ENCODE measurements at places on chromosomes 6 and 20.

- H3K4me1 ChIP-seq: no peaks in the 10 kb centered on the region
- no peaks in the 10 kb centered on the region for H3K27me3 ChIP-seq
- DNase-seq: peak; percentile 47
- no peaks in the 10 kb centered on the region for H3K36me3 ChIP-seq
- H3K27ac ChIP-seq: no peak overlapping the region
- no peak overlapping the region for H3K4me3 ChIP-seq
Measured at GRCh38 chr6:50602292-50602691, 111.0 kb upstream of the TFAP2D start.

GRCh38 chr6:3784423-3784822, 32.9 kb upstream of the PXDC1 start:
- H3K27ac ChIP-seq: no peak overlapping the region
- no peaks in the 10 kb centered on the region for H3K36me3 ChIP-seq
- DNase-seq: no peak
- no peaks in the 10 kb centered on the region for H3K4me1 ChIP-seq
- no peaks in the 10 kb centered on the region for H3K27me3 ChIP-seq

GRCh38 chr6:56291302-56291917, 44.0 kb upstream of the COL21A1 start:
- no peaks in the 10 kb centered on the region for H3K4me1 ChIP-seq
- H3K36me3 ChIP-seq: no peaks in the 10 kb centered on the region
- no peak for DNase-seq
- no peak overlapping the region for H3K27ac ChIP-seq
- H3K27me3 ChIP-seq: no peaks in the 10 kb centered on the region
- no peak overlapping the region for H3K4me3 ChIP-seq

- H3K36me3 ChIP-seq: peaks cover 87% of the 10 kb centered on the region
- no peak overlapping the region for H3K4me3 ChIP-seq
- peak overlapping the region; percentile 63 for H3K27ac ChIP-seq
- H3K27me3 ChIP-seq: no peaks in the 10 kb centered on the region
Measured at GRCh38 chr20:50130995-50131394, 18.0 kb upstream of the UBE2V1 start.

DNA sequence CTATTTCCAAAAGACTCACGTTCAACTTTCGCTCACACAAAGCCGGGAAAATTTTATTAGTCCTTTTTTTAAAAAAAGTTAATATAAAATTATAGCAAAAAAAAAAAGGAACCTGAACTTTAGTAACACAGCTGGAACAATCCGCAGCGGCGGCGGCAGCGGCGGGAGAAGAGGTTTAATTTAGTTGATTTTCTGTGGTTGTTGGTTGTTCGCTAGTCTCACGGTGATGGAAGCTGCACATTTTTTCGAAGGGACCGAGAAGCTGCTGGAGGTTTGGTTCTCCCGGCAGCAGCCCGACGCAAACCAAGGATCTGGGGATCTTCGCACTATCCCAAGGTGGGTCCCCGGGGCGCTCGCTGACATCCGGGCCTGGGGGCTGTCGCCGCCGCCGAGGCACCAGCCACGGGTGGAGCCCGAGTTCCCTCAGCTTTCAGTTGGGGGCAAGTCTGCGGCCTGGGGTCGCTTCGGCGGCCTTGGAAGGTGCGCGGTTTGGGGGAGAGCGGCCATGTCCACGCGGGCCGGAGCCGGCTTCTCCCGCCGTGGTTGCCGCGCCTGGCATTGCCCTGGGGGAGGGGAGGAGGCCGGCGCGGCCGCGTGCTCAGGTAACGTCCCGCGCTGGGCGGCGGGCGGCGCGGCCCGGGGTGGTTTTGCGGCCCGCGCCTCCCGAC, 429 bp downstream of the AMD1 start:
- H3K4me3 ChIP-seq: peak overlapping the region; percentile 96
- H3K4me1 ChIP-seq: peaks cover 29% of the 10 kb centered on the region
- H3K27me3 ChIP-seq: no peaks in the 10 kb centered on the region
- DNase-seq: peak; percentile 81
- peak overlapping the region; percentile 92 for H3K27ac ChIP-seq

DNA sequence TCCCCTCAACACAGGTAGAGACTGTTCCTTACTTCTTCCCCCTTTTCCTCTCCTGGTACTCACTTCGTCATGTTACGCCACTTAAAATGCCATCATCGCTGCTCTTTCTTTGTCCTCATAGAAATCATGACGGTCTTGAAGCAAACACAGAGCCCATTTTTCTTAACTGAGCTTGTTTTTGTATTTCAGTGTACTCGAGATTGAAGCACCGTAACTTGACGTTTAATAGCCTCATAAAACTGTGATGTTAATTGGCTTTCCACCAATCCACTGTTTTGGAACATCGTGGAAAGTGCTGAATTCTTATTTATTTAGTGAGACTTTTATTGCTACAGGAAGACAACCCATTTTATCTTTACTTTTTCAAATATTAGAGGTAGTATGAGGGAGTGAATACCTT, 38.7 kb downstream of the DUSP22 start:
- peaks cover 7% of the 10 kb centered on the region for H3K36me3 ChIP-seq
- H3K27ac ChIP-seq: no peak overlapping the region

- H3K27me3 ChIP-seq: no peaks in the 10 kb centered on the region
- peak; percentile 66 for DNase-seq
- no peaks in the 10 kb centered on the region for H3K36me3 ChIP-seq
- no peak overlapping the region for H3K4me3 ChIP-seq
- no peak overlapping the region for H3K27ac ChIP-seq
Measured at GRCh38 chr6:151286214-151286613, 46.4 kb downstream of the AKAP12 start.

DNA sequence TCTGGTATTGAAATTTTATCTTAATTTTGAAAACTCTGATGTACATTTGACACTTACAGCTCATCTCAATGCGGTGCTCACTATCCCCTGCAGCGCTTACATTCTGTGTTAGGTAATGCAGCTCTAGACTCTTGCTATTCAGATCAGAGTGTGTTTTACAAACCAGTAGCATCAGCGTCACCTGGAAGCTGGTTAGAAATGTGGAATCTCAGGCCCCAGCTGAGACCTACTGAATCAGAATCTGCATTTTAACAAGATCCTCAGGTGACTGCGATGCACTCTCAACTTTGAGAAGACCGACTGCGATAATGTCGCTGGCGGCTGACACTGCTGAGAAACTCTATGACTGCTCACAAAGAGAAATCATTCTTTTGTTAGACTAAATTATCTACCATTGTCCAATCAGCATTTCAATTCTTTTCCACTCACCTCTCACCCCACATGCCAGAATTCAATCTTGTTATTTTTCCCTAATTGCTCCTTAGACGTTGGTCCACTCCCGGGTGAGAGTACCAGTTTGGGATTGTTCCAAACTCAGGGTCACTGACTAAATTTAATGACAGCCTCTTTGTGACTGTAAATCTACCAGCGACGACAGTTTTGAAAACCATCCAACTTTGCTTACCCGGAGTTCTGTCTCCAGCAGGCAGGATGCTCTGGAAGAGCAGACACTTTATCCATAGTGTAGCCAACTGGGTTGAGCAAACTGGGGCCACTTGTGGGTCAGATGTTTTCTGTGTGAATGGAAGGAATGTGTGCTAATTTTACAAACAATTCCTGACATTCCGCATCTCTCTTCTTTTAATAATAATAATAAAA, 140.1 kb upstream of the BTBD3 start:
- H3K27ac ChIP-seq: peak overlapping the region; percentile 1
- peak; percentile 35 for DNase-seq
- no peaks in the 10 kb centered on the region for H3K36me3 ChIP-seq
- no peaks in the 10 kb centered on the region for H3K27me3 ChIP-seq
- no peak overlapping the region for H3K4me3 ChIP-seq
- H3K4me1 ChIP-seq: no peaks in the 10 kb centered on the region

DNA sequence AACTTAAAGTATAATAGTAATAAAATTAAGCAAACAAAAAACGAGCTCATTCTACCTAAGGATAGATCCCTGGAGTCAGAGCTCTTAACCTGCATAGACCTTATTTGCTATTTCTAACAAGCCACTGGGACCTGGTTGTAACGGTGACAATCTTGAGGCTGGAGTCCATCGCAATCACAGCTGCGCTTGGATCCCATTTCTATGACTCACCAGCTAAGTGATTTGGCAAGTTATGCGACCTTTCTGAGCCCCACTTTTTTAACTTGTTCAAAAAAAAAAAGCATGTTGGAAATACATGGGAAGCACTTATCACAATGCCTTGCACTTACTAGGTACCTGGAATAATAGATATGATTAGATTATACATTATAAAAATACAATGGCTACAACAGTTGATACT, 389.5 kb upstream of the CDH4 start:
- H3K4me3 ChIP-seq: no peak overlapping the region
- no peak overlapping the region for H3K27ac ChIP-seq
- no peaks in the 10 kb centered on the region for H3K4me1 ChIP-seq
- no peaks in the 10 kb centered on the region for H3K27me3 ChIP-seq
- H3K36me3 ChIP-seq: no peaks in the 10 kb centered on the region

DNA sequence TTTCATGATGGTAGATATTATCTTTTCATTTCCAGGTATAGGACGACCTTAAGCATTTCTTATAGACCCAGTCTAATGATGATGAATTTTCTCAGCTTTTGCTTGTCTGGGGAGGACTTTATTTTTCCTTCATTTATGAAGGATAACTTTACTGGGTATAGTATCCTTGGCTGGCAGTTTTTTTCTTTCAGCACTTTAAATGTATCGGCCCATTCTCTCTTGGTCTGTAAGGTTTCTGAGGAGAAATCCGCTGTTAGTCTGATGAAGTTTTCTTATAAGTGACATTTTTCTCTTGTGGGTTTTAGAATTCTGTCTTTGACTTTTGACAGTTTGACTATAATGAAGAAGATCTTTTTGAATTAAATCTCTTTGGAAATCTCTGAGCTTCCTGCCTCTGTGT, 144.7 kb upstream of the SLC22A23 start:
- H3K27me3 ChIP-seq: no peaks in the 10 kb centered on the region
- H3K36me3 ChIP-seq: no peaks in the 10 kb centered on the region
- DNase-seq: no peak
- no peak overlapping the region for H3K27ac ChIP-seq

GRCh38 chr6:18115356-18115755, 7.1 kb downstream of the NHLRC1 start:
- H3K27ac ChIP-seq: no peak overlapping the region
- H3K27me3 ChIP-seq: no peaks in the 10 kb centered on the region
- no peaks in the 10 kb centered on the region for H3K36me3 ChIP-seq
- DNase-seq: no peak
- H3K4me3 ChIP-seq: no peak overlapping the region

DNA sequence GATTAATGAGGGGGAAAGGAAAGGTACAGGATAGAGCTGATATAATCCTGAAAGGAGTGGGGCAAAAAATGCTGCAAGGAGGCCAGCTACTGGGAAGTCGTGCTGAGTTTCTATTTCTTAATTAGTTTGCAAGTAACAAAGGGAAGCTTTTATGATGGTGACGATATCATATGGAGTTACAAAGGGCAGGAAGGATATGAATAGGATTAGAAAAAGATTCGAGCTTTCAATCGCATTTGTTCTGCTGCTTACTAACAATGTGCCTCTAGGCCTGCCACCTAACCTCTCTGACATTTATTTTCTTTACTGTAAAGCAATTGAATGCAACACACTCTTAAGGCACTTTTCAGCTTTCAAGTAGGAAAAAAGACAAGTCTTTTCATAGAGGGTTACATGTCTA, 219.2 kb downstream of the CLVS2 start:
- H3K36me3 ChIP-seq: no peaks in the 10 kb centered on the region
- DNase-seq: no peak
- H3K27me3 ChIP-seq: no peaks in the 10 kb centered on the region
- no peak overlapping the region for H3K4me3 ChIP-seq
- H3K4me1 ChIP-seq: no peaks in the 10 kb centered on the region

- H3K36me3 ChIP-seq: no peaks in the 10 kb centered on the region
- H3K4me3 ChIP-seq: no peak overlapping the region
- no peaks in the 10 kb centered on the region for H3K27me3 ChIP-seq
- H3K27ac ChIP-seq: no peak overlapping the region
Measured at GRCh38 chr20:58054082-58054779, 174.2 kb downstream of the ANKRD60 start.

DNA sequence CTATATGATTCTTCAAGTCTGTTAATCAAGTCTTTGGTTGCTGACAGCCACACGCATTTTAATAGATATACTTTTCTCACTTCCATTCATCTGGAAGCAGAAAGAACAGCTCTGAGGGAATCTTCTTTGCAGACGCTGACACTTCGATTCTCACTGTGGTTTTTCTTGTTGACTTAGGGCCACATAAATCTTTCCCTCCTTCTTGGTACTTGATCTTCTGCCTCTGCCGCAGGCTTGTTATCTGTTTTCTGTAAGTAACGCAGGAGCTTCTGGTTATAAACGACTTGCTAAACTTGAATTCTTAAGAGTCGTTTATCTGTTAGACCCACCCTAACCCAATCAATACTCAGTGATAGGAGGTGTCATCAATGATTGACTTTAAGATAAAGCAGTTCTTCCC, 268.8 kb upstream of the SULF2 start:
- no peaks in the 10 kb centered on the region for H3K36me3 ChIP-seq
- H3K27me3 ChIP-seq: no peaks in the 10 kb centered on the region
- no peak overlapping the region for H3K27ac ChIP-seq

DNA sequence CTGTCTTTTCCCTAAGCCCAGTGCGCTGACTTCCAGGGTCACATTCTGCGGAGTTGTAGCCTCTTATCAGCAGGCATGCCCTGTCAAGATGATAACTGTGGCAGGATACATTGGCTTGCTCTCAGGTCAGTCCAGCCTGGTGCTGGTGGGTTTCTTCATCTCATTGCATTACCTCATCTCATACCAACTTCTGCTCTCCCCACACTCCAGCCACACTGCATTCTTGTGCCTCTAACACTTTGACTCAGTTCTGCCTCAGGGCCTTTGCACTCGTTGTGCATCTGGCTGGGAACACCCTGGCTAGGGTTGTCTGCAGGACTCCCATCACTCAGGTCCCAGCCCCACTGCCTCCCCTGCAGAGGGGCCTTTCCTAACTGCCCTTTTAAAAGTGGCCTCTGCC, 110.3 kb upstream of the BACH2 start:
- H3K4me3 ChIP-seq: no peak overlapping the region
- H3K36me3 ChIP-seq: no peaks in the 10 kb centered on the region
- DNase-seq: no peak
- H3K4me1 ChIP-seq: no peaks in the 10 kb centered on the region
- H3K27me3 ChIP-seq: no peaks in the 10 kb centered on the region
- no peak overlapping the region for H3K27ac ChIP-seq

GRCh38 chr20:20010639-20011500, 6.3 kb upstream of the NAA20 start:
- H3K4me3 ChIP-seq: no peak overlapping the region
- peaks cover 43% of the 10 kb centered on the region for H3K4me1 ChIP-seq
- H3K27ac ChIP-seq: peak overlapping the region; percentile 67
- DNase-seq: no peak

All from stomach (tissue), 19 donors.